Neural crest cell (in vitro differentiated cells): ENCODE measurements at places on chromosomes 6 and 20. TPM values are rescaled to one million over a fixed set of nuclear protein-coding genes. Genes with fewer than 3 reads are reported as not detected.

- H3K4me1 ChIP-seq, result peaks cover 12% of the 10 kb centered on the region
- H3K36me3 ChIP-seq, result no peaks in the 10 kb centered on the region
- no peak for DNase-seq
- no peaks in the 10 kb centered on the region for H3K27me3 ChIP-seq
These were observed 40.4 kb downstream of the TRAM2 start for GRCh38 chr6:52536424-52536916.

DNA sequence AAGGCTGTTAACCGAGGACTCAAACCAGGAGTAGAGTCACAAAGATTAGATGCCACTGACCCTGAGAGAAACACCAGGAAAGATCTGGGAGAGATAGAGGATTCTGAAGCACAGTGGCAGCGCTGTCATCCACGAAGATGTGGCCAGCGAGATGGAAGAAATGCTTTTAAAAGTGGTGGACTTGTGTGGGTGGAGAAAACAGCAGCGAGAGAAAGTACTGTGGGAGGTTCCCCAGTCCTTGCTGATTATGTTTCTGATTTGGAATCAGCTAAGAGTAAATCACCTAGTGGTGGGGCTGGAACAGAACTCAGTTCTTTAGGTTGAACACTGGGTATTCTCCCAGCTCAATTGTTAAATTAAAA lies 435 bp upstream of the ZNF322 start:
- H3K27me3 ChIP-seq, result peaks cover 49% of the 10 kb centered on the region
- H3K27ac ChIP-seq, result peak overlapping the region; percentile 0
- peaks cover 12% of the 10 kb centered on the region for H3K36me3 ChIP-seq
- peak overlapping the region; percentile 85 for H3K4me3 ChIP-seq
- H3K4me1 ChIP-seq, result peaks cover 27% of the 10 kb centered on the region

RBBP8NL gene
- total RNA-seq, result not detected in 2 replicates

CLDN20 gene
- not detected in 2 replicates for total RNA-seq

UNC5CL gene
- 1.5 and 1.6 TPM in 2 replicates for total RNA-seq

LATS1 gene
- total RNA-seq, result 27.4 and 32.7 TPM in 2 replicates

DNA sequence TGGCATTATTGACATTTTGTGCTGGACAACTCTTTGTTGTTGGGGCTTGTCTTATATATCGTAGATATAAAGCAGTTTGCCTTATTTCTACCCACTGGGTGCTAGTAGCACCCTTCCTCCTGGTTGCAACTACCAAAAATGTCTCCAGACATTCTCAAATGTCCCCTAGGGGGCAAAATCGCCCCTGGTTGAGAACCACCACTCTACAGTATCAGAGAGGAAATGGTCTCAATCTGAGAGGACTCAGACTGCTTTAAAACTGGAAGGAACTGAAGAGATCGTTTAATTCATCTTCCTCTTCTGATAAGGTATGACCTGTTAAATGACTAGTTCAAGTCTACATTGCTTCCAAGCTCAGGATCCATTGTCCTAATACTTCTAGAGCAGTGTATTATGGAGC lies 14.9 kb downstream of the SH3BGRL2 start:
- H3K4me1 ChIP-seq, result peaks cover 15% of the 10 kb centered on the region
- H3K27me3 ChIP-seq, result no peaks in the 10 kb centered on the region
- peaks cover 2% of the 10 kb centered on the region for H3K36me3 ChIP-seq
- H3K27ac ChIP-seq, result no peak overlapping the region
- DNase-seq, result no peak
- no peak overlapping the region for H3K4me3 ChIP-seq

SMIM26 gene
- 65.4 and 68.3 TPM in 2 replicates for total RNA-seq

SCRT2 gene
- total RNA-seq, result 3.7 and 4.1 TPM in 2 replicates

BEND6 gene
- total RNA-seq, result 1.8 and 2.3 TPM in 2 replicates

DNA sequence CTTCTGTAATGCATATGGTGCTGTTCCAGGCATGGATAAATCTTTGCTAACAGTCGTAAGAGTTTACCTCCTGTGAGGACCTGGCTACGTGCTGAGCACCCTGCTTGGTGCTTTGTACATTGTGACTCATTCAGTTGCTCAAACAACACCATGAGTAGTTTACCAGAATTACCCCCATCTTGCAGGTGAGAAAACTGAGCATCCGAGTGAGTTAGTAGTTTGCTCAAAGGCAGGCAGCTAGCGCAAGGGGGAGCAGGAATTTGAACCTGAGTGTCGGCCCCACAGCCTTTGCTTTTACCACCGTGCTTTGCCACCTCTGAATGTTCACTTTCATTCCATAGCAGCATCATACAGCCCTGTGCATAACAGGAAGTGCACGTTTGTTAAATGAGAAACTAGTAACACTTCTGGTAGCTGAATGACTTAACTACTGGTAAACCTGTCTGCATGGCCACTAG lies 121.9 kb downstream of the MTHFD1L start:
- DNase-seq, result no peak
- no peak overlapping the region for H3K27ac ChIP-seq

- no peaks in the 10 kb centered on the region for H3K27me3 ChIP-seq
- no peaks in the 10 kb centered on the region for H3K36me3 ChIP-seq
- peaks cover 16% of the 10 kb centered on the region for H3K4me1 ChIP-seq
- H3K4me3 ChIP-seq, result no peak overlapping the region
- no peak overlapping the region for H3K27ac ChIP-seq
- DNase-seq, result no peak
These were observed 66.6 kb downstream of the ECT2L start for GRCh38 chr6:138862456-138862855.

- H3K4me1 ChIP-seq, result peaks cover 8% of the 10 kb centered on the region
- no peak overlapping the region for H3K4me3 ChIP-seq
- no peak overlapping the region for H3K27ac ChIP-seq
- no peak for DNase-seq
- no peaks in the 10 kb centered on the region for H3K27me3 ChIP-seq
- H3K36me3 ChIP-seq, result no peaks in the 10 kb centered on the region
These were observed 24.7 kb downstream of the C20orf203 start for GRCh38 chr20:32648761-32649650.

DNA sequence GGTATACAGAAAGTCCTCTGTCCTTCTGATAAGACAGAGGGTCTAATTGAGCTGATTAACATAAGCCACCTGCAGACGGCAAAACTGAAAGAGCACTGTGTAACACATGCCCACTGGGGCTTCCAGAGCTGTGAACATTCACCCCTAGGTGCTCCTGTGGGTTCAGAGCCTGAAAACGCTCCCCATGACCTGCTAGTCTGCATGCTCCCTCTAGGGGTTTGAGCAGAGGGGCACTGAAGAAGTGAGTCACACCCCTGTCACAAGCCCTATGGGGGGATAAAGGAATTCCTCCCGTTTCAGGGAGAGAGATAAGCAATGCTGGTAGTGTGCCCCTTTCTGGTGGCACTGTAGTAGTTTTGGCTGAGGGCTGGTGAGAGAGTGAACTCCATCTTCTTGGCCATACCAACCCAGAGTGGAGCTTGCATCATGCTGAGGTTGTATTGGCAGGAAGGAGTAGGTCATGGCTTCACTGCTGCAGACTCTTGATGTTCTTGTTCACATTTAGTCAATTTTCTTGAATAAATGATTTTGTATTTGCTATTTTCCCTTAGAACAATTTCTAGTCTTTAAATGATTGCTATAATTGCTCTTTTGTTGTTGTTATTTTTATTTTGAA lies 637.5 kb upstream of the MAN1A1 start:
- H3K4me1 ChIP-seq, result peaks cover 5% of the 10 kb centered on the region
- no peaks in the 10 kb centered on the region for H3K27me3 ChIP-seq
- no peak overlapping the region for H3K27ac ChIP-seq
- DNase-seq, result no peak

GRCh38 chr6:56808871-56809359 lies 146.0 kb upstream of the BEND6 start:
- no peaks in the 10 kb centered on the region for H3K36me3 ChIP-seq
- DNase-seq, result no peak
- peak overlapping the region; percentile 2 for H3K27ac ChIP-seq
- H3K4me3 ChIP-seq, result no peak overlapping the region

LY6G6F gene
- total RNA-seq, result not detected in 2 replicates

GJA10 gene
- total RNA-seq, result not detected in 2 replicates

GRCh38 chr6:27280540-27281000 lies 31.5 kb downstream of the POM121L2 start:
- DNase-seq, result no peak
- H3K27me3 ChIP-seq, result peaks cover 90% of the 10 kb centered on the region
- peaks cover 15% of the 10 kb centered on the region for H3K4me1 ChIP-seq
- H3K27ac ChIP-seq, result peak overlapping the region; percentile 45
- H3K4me3 ChIP-seq, result peak overlapping the region; percentile 97

DNA sequence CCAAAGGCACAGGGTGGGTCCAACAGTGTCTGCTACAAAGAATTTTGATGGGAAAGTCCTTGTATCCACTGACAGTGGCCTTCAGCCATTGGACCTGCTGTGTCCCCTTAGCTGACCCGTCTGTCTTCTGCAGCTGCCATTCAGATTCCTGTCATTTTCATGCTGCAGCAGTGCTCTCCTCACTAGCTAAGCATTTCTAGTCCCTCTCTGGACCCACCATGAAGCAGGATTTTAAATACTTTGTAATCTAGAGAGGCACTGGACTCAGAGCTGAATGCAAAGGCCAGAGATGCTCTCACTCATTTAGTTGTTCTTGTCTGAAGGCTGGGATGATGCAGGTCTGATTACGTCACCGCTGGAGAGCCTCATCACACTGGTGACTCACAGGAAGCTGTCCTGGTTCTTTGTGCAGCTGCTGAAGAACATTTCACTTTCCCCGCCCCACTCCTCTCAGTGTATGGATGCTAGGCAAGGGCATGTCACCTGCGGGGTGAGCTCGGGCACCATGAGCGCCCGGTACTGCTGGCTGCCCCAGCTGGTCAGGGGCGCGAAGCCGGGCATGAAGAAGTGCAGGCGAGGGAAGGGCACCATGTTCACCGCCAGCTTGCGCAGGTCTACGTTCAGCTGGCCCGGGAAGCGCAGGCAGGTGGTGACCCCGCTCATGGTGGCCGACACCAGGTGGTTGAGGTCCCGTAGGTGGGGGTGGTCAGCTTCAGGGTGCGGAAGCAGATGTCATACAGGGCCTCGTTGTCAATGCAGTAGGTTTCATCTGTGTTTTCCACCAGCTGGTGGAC lies 19.4 kb upstream of the TUBB2A start:
- no peak for DNase-seq
- H3K4me1 ChIP-seq, result peaks cover 30% of the 10 kb centered on the region
- H3K27me3 ChIP-seq, result no peaks in the 10 kb centered on the region
- H3K36me3 ChIP-seq, result no peaks in the 10 kb centered on the region
- no peak overlapping the region for H3K4me3 ChIP-seq

DNA sequence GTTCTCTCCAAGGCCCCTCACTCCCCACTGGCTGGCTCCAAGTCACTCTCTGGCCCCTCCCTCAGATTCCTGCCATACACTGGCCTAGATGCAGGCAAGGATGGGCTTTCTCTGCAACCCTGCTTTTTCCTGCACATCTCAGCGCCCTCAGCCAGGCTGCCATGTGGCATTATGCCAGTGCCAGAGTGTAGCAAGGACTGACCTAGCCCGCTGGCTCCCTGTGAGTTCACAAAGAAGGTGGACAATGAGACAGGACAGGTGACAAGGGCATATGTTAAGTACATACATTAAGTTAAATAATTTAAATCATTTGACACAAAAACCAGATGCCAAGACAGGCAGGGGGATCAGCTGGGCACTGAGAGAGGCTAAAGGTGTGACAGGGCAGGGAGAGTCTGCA lies 394.6 kb downstream of the ZFAND3 start:
- no peak for DNase-seq
- H3K36me3 ChIP-seq, result no peaks in the 10 kb centered on the region
- peak overlapping the region; percentile 72 for H3K27ac ChIP-seq
- no peaks in the 10 kb centered on the region for H3K27me3 ChIP-seq
- peaks cover 51% of the 10 kb centered on the region for H3K4me1 ChIP-seq

DNA sequence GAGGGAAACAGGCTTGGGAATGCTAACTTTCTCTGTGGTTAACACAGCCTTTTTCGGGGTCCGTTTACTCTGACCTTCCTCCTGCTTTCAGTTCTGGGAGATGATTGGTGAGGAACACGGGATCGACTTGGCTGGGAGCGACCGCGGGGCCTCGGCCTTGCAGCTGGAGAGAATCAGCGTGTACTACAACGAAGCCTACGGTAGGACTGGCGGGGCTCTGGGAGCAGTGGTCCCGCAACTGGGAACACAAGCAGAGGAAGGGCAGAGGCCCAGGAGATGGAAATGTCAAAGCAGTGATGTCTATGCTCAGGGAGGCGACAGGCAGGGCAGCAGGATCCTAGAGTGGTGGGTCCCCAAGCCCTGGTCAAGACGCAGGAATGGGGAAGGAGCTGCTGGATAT lies 3.5 kb downstream of the TUBB1 start:
- H3K27me3 ChIP-seq, result no peaks in the 10 kb centered on the region
- H3K27ac ChIP-seq, result no peak overlapping the region
- DNase-seq, result no peak
- H3K36me3 ChIP-seq, result peaks cover 9% of the 10 kb centered on the region
- peaks cover 36% of the 10 kb centered on the region for H3K4me1 ChIP-seq

DNA sequence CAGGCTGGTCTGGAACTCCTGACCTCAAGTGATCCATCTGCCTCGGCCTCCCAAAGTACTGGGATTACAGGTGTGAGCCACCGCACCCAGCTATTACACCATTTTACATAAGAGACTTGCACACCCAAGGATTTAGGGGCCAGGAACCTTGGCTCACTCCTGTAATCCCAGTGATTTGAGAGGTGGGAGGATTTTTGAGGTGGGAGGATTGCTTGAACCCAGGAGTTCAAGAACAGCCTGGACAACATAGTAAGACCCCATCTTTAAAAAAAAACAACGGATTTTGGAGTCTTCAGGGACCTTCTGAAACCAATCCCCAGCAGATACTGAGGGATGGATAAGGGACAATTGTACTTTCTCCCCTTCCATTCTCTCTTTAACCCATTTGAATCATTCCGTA lies 55.3 kb upstream of the PIM1 start:
- no peaks in the 10 kb centered on the region for H3K4me1 ChIP-seq
- no peak overlapping the region for H3K27ac ChIP-seq
- H3K36me3 ChIP-seq, result no peaks in the 10 kb centered on the region
- no peak overlapping the region for H3K4me3 ChIP-seq
- H3K27me3 ChIP-seq, result no peaks in the 10 kb centered on the region
- DNase-seq, result no peak

GRCh38 chr6:137146206-137146605 lies 27.2 kb downstream of the IL22RA2 start:
- H3K4me1 ChIP-seq, result no peaks in the 10 kb centered on the region
- no peaks in the 10 kb centered on the region for H3K27me3 ChIP-seq
- no peak overlapping the region for H3K4me3 ChIP-seq
- H3K27ac ChIP-seq, result no peak overlapping the region
- no peaks in the 10 kb centered on the region for H3K36me3 ChIP-seq

- peak; percentile 17 for DNase-seq
- peaks cover 34% of the 10 kb centered on the region for H3K4me1 ChIP-seq
- H3K27ac ChIP-seq, result peak overlapping the region; percentile 61
- H3K27me3 ChIP-seq, result no peaks in the 10 kb centered on the region
- H3K4me3 ChIP-seq, result peak overlapping the region; percentile 93
These were observed 130.8 kb downstream of the OGFRL1 start for GRCh38 chr6:71419217-71420094.

ZC2HC1B gene
- total RNA-seq, result not detected in 2 replicates

GRCh38 chr6:27297857-27298730 lies 14.0 kb downstream of the POM121L2 start:
- peaks cover 87% of the 10 kb centered on the region for H3K27me3 ChIP-seq
- DNase-seq, result peak; percentile 46
- H3K36me3 ChIP-seq, result no peaks in the 10 kb centered on the region
- peaks cover 38% of the 10 kb centered on the region for H3K4me1 ChIP-seq
- H3K4me3 ChIP-seq, result peak overlapping the region; percentile 79
- no peak overlapping the region for H3K27ac ChIP-seq

AIF1 gene
- total RNA-seq, result not detected in 2 replicates
